ENCODE measurements at places on chromosomes 13 and 19.

DNA sequence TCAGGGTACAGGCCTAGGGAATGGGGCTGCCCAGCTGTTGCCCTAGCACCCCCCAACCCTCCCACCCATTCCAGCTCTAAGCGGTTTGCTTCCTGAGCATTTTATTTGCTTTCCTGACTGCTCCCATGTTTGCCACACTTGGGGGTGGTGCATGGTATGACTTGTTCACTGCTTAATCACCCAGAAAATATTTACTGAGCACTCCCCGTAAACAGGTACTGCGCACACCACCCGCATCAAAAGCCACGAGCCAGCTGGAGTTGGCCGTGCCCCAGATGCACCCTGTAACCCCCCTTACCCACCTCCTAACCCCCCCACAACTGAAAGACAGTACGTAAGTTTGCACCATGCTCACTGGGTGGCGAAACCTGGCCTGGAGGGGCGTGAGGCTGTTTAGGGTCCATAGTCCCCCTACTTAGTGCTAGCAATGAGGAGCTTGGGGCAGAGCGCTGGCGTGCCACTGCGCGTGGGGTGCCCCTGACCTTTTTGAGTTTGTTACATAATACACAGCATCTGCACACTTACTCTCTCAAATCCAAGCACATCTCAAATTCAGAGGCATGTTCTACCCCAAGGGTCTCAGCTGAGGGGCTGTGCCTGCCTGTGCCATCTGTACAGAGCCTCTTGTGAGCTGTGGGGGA, 29.8 kb downstream of the DPF1 start:
- peak; percentile 23 for DNase-seq

- peak; percentile 48 for DNase-seq
These were observed 1.7 kb upstream of the EML2 start for GRCh38 chr19:45640849-45641273.

DNA sequence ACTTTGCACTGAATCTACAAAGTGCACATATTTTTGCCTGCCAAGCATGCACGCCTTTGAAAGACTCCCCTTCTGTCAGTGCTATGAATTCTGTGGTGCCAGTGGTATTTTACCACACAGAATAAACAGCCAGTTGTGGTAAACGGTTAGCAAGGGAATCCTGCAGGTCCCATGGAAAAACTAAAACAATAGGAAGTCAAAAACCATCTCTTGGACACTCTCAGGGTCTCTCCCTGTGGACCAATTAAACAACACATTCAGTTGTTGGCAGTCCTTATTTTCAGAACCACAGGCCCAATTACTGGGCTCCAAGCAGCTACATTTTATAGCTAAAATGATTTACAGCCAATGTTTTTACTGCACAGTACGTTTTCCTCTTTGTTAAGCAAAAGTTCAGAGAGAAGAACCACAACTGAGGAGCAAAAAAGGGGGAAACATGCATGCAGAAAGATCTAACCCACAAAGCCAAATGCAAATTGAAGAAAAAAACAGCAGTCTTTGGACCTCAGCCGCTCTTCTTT, 116.9 kb downstream of the KCTD12 start:
- DNase-seq, result no peak

DNA sequence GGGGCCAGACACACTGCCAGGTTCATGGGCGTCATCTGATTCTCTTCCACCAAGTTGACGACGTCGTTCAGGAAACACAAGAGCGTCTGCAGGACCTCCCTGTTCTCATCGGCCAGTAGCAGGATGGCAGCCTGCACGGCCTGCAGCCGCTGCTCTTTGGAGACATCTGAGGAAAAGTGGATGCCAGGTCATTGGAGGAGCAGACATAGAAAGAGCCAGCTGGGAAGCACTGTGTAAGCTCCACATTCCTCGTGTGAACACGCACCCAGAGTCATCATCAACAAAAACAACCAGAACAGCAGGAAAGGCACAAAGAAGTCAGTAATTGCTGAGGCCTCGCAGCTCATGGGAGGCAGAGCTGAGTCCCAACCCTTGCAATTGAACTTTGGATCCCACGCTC, 96.5 kb downstream of the KL start:
- DNase-seq, result no peak

GRCh38 chr19:39874404-39874803, 28.2 kb upstream of the FBL start:
- DNase-seq, result no peak

DNA sequence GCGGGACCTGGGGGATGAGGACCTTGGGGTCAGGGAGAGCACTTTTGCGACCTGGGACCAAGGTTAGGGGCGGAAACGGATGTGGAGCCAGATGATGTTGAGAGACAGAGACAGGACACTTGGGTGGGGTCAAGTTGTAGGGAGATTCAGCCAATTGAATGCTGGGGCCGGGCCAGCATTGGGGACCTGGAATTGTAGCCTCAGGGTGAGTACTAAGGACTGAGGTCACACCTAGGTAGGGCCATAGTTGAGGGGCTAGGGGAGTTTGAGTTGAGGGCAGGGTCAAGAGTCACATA, 1.2 kb downstream of the ALKBH7 start:
- DNase-seq, result no peak

- no peak for DNase-seq
These were observed 52.1 kb downstream of the MYO9B start for GRCh38 chr19:17127671-17128070.

DNA sequence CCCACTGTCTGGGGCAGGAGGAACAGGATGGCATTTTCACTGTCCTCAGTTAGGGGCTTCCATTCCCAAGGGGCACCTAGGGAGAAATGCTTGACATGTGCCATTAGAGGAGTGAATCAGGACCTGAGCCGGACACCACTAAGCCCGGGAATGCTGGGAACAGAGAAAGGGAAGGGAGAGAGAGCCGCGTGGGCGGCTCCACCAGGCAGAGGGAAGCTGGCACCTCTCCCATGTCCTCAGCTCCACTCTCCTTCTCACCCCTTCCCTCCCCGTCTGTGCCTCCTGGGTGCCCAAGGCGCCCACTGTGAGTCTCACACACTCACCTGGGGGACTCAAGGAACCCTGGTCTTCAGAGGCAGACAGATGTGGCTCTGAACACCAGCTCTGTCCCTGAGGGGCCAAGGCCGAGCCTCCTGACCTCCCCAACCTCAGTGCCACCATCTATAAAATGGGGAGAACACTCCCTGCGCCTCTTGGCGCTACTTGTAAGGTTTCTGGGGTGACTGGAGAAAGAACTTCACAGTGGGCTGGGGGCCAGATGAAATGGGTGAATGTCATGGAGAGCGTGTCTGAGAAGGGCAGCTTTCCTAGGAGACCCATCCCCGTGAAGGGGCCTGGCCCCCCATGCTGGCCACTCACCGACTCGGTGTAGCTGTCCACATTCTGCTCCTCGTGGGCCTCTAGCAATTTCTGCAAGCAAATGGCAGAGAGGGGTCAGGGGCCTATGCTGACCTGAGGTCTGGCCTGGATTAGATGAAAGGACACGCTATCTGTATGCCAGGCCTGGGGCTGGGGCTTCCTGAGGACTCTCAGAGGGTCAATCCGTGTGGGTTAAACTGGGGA, 5.3 kb upstream of the KPTN start:
- DNase-seq, result peak; percentile 1

DNA sequence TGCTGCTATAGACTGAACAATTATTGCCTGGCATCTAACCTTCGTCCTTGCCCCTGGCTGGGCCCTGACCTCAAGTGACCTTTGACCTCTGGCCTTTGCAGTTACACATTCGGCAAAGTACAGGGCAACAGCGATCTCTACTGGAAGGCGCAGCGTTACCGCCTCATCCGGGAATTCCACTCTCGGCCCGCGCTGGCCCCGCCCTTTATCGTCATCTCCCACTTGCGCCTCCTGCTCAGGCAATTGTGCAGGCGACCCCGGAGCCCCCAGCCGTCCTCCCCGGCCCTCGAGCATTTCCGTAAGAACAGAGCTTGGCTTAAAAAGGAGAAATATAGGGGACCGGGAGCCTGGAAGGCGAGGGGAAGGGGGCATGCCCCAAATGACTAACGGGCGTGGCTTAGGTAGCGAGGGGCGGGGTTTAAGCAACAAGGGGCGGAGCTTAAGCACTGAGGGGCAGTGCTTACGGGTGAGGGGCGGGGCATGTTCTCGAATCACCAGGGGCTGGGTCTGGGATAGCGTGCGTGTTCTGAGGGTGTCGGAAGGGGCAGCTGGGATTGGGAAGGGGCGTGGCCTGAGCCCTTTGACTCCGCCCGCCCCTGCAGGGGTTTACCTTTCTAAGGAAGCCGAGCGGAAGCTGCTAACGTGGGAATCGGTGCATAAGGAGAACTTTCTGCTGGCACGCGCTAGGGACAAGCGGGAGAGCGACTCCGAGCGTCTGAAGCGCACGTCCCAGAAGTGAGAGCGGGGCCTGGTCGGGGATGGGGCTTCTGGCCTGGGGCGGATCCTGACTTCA, 52.7 kb downstream of the TRPM4 start:
- DNase-seq, result no peak

- no peak for DNase-seq
These were observed 122.0 kb upstream of the FNDC3A start for GRCh38 chr13:48853728-48854102.

DNA sequence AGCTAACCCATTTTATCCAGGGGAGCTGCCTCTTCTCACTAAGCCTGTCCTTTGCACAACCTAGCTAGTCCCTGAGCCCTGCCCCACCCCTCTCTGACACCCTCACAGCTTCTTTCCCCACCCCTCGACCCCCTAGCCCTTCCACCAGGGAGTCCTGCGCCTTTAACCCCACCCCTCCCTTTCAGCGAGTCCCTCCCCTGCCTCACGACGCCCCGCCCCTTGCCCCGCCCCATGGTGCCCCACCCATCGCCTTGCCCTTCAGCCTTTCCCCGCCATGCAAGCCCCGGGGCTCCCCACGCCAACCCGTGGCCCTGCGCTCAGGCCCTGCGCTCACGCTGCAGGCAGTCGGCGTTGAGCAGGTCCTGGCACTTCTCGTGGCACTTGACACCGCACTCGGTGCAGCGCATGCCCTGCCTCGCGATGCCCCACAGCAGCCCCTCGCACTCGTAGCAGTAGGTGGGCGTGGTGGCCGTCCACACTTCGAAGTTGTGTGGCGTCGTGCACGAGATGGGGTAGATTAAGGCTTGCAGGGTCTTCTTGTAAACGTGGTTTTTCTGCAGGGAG, 40.0 kb downstream of the UNC13A start:
- no peak for DNase-seq

DNA sequence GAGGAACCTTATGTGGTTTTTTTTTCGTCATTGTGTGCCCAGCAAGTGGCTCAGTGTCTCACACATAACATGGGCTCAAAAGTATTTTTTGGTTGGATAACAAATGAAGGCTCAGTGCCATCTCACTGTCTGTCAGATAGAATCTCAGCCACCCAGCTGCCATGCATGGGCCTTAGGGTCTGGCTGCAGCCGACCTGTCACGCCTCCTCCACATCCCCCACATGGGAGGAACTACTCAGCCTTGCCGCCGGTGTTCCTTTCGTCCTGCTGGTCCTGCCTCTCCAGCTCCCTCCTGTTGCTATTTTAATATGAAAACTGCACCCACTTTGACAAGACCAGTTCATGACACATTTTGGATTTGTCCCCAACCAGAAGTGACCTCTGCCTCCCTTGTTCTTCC, 121.2 kb downstream of the SHISA2 start:
- no peak for DNase-seq

DNA sequence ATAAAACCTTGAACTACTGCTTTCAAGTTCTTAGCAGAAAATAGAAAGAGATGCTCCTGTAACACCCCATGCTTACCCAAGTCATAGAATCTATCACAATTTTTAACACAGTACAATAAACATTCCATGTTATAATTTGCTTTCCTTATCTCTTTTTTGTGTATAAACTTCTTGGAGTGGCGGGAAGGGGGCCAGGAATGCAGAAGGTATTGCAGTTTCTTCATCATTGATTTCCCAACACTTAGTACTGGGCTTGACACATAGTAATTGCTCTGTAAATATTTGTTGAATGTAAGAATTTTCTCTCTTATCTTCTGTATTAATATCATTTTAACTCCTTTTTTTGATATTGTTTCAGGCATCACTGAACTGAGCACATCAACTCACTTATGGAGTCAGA, 535.8 kb downstream of the KCTD12 start:
- DNase-seq, result peak; percentile 82

- no peak for DNase-seq
These were observed 275.8 kb upstream of the SOX1 start for GRCh38 chr13:111791131-111791530.

- peak; percentile 11 for DNase-seq
These were observed 72.4 kb downstream of the NHLRC3 start for GRCh38 chr13:39110518-39111097.

DNA sequence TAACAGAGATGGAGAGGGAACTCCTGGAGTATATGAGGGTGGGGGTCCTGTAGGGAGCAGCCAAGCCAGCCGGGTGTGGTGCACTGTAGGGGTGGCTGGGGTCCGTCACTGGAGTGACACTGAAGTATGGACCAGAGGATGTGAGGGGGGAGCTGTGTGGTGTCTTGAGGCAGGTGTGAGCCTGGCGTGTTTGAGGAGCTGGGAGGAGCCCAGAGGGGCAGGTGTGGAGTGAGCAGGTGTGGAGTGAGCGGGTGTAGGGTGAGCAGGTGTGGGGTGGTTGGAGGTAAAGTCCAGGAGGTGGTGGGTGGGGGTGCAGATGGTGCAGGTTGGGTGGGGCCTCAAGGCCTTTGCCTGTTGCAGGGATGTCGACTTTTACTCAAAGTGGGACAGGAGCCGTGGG, 5.9 kb downstream of the B3GNT8 start:
- DNase-seq, result no peak

- peak; percentile 26 for DNase-seq
These were observed 9.0 kb downstream of the STARD13 start for GRCh38 chr13:33276570-33276969.

DNA sequence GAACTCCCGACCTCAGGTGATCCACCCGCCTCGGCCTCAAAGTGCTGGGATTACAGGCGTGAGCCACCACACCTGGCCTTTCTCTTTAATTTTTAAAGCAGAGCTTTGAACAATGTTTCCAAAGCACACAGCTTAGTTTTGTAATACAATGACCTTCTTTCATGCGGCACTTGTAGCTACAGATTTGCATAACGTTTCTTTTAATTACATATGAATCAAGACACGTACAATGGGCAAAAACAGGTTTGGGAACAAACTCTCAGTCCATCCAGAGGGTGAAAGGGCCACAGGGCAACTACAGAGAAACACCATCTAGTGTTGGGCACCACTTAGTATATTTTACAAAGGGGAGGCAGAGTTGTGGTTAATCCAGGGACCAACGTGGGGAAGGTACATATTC, 19.0 kb upstream of the S1PR4 start:
- no peak for DNase-seq

- DNase-seq, result no peak
These were observed 6.1 kb upstream of the CEACAM7 start for GRCh38 chr19:41694196-41694595.

DNA sequence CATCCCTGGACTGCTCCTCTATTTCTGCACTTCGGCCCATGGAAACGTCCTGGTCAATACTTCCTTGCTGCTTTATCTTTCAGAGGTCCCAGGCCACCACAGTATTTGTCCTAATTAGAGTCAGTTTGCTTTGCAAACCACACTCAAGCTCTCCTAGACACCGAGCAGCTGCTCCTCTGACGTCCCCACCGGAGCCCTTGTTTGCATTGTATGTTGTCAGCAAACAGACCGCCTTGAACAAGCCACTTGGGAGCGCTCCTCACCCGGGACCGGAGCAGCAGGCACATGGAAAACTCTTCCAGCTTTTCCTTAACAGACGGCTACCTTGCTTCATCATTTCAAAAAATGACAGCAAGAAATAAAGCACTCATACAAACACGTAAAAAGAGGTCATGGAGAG, 51.5 kb upstream of the GTF3A start:
- DNase-seq, result no peak

All from NCI-H226 (cell line).